ENCODE measurements at places on chromosomes 6 and 20.

- no peak for DNase-seq
These were observed 45.9 kb upstream of the CDH22 start for GRCh38 chr20:46354207-46354555.

GRCh38 chr20:53570446-53571276 is 23.0 kb downstream of the ZNF217 start:
- no peak for DNase-seq

DNA sequence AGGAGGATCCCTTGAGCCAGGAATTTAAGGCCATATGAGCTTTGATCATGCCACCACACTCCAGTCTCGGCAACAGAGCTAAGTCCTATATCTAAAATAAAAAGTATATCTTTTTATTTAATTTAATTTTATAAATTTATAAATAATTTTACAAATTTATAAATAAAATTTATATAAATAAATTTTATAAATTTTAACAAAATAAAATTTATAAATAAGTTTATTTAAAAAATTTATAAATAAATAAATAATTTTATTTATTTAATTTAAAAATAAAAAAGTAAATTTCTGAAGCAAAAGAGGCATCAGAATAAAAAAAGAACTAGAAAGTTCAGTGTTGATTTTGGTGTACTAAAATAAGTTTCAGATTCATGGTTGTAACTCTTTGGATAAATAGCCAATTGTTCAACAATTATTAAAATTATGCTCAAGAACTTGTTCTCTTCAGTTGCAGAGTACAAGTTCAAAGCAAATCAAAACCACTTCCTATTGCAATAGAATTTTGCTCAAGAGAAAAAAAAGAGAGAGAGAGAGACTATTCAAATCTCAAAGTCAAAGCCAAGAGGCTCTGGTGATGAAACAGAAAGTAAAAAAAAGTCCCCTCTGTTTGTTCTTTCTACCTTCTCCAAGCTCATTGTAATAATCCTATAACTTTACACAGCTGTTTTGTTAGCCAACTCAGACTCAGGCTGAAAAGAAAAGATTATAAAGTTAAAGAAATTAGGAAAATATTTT is 547.5 kb upstream of the ADGRB3 start:
- DNase-seq = no peak

- no peak for DNase-seq
These were observed 82.0 kb downstream of the SERAC1 start for GRCh38 chr6:158086054-158086503.
